NCI-H1930 (cell line): ENCODE measurements at places on chromosomes 5 and 9.

- DNase-seq = no peak
Measured at GRCh38 chr9:129653823-129654553, 11.5 kb upstream of the PRRX2 start.

GRCh38 chr5:131846536-131846935, 49.7 kb upstream of the FNIP1 start:
- DNase-seq = no peak

DNA sequence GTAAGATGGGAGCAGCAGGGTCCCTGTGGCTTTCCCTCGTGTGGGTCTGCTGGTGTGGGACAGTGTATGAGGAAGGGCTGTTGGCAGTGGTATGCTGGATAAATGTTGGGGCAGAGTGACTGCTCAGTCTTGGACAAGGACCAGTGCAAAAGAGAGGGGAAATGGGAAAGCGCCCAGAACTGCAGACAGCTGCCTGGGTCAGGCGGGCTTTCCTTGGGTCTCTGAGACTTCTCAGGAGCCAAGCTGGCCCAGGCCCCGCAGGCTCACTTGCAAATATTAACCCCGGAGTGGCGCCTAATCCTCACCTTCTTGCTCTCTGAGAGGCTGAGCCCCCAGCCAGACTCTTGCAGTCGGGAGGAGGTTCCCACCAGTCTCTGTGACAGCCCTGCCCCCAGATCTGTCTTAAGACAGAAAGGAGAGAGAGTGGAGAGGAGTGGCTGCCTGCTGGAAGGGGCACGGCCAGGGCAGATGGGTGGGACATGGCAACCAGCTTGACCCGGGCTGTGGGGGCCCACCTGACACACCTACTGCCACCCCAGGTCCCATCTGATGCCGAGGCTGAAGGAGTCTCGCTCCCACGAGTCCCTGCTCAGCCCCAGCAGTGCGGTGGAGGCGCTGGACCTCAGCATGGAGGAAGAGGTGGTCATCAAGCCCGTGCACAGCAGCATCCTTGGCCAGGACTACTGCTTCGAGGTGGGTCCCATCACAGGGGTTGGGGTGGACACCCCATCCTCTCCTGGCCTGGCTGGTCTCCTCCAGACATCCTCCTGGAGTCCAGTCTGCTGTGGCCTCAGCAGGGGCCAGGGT, 105.2 kb downstream of the DAB2IP start:
- no peak for DNase-seq

DNA sequence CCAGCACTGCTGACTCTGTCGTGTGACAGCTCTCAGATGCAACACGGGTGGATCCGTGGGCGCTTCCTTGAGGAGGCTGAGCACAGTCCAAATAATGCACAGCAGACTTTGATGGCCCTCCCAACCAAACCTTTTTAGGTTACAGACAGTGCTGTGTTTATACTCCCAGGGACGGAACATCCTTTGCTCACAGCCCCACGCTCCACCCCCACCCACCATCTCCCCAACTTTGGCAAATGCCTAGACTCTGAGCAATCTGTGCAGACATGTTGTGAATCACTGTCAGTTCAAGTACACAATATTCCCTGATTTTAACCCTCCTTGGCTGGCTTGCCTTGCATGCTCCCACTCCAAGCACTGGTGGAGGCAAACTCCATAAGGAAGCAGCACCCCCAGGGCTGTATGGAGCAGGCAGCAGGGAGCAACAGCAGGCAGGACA, 324.6 kb downstream of the MLLT3 start:
- DNase-seq = no peak

DNA sequence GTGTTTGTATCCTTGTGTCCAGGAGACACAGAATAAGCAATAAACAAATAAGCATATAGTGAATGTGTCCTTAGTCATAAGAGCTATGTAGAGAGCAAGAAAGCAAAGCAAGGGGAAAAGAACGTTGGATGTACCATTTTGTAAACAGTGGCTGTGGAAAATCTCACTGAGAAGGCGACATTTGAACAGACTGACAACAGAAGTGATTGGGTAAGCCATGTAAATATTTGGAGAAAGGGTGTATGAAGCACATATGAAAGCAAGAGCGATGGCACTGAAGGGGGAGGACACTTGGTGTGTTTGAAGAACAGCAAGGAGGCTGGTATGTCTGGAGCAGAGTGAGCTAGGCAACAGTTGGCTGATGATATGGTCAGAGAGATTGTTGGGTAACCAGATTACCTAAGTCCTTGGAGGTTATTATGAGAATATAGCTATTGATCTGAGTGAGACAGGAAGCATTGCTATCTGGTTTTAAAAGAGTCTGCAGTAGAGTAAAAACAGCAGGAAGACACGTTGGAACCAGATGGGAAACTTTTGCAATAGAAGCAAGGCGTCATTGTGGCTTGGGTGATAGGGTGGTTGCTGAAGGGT, 115.5 kb upstream of the IL7R start:
- no peak for DNase-seq

GRCh38 chr5:172373680-172374079, 80.6 kb downstream of the SH3PXD2B start:
- DNase-seq = no peak

GRCh38 chr9:135359764-135360163, 119.8 kb upstream of the PPP1R26 start:
- DNase-seq = no peak

- DNase-seq = no peak
Measured at GRCh38 chr9:134689321-134690181, 47.9 kb downstream of the COL5A1 start.

DNA sequence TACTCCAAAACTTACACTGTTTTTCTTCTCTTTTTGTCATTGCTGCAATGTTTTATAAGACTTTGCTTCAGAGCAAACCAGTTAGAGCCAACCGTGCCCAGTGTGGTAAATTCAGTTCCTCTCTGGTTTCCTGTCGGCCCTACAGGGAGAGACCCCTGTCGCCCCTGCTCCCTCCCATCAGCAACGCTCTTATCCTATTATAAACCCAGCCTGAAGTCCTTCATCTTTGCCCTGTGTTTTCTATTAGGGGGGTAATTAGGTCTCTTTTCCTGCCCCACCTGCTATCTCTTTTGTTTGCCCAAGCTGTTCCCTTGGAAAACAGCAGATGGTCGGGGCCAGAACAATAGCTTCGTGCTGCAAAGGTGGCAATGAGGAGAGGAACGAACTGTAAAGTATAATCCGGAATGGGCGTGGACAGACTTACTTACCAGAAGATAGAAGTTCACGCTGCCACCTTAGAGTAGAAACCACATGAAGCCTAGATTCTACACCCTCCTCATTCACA, 21.4 kb upstream of the OTULINL start:
- peak; percentile 66 for DNase-seq

- no peak for DNase-seq
Measured at GRCh38 chr5:87095787-87096186, 171.9 kb upstream of the RASA1 start.

DNA sequence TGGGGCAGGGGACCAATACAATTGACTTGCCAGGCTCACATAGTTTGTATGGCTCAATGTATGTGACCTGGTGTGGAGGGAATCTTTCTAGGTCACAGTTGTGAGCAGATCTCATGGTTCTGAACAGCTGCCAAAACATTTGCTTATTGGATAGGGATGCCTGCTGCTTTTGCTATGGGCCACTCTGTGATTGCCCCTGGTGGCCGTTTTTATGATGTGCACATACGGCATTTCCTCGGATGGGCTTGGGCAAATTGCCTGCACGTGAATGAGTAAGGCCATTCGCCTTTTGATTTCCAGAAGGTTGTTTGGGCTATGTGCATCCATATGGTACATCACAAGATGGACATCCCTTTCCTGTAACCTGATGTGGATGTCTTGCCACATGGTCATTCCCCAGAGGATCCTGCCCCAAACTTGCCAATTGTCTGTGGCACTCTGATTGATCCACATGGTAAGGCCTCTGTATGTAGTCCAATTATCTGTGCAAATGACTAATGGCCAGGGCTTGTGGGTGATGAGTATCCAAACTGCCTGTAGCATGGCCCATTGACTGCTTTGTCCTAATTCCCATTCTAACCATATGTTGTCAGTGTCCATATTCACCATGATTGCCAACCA, 10.7 kb upstream of the SLC22A4 start:
- DNase-seq = no peak
